GOT3 (cell line): ENCODE measurements at places on chromosomes 1 and 21.

DNA sequence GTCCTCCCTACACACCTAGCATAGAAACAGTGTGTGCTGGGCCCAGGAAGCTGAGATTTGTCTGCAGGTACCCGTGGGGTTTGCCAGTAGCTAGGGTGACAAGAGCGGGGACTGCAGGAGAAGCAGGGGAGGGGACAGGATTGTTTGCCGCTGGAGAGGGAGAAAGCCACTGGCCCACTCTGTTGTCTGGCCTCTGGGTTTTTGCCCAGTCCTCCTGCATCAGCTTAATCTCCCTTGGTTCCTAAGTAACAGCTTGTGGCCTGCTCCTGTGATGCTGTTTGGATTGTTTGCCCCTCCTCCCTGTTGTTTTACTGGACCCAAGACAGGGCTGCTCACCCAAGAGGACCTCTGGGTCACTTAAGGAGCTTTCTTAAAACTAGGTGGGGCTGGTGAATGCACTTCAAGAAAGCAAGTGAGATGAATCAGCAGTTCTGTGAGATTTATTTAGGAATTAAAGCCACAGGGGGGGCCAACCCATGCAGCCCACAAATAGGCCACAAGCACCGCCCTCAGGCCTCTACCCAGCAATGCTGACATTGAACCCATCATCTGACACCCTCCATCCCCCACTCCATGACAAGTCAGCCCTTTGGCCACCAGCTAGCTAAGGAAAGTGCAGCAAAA lies 142.8 kb downstream of the ZZZ3 start:
- DNase-seq, result no peak

DNA sequence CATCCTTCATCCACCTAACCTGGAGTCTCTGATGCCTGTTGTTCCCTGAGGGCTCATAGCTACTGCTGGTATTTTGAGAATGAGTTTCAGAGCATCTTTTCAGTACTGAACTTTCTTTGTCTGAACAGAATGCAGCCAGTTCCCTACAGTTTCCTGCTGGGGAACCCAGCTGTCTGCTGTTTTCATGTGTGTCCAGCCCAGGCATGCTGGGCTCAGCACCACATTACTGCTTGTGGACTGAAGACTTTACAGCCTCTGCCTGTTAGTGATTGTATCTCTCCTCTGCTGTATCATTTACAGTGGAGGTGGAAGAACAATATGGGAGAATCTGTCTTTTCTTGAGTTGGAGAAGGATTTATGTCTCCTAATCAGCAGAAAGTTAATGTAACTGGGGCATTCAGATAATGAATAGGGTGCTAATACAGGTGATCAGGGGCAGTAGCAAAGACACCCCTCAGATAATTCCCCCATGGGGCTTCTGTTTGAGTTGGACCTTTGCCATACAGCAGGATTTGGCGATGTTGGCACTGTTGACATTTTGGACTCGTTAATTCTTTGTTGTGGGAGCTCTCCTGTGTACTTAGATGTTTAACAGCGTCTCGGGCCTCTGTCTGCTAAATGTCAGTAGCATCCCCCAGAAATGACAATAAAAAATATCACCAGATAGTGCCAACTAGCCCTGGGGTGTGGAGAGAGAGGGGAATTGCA lies 207.7 kb downstream of the HHAT start:
- DNase-seq, result no peak

DNA sequence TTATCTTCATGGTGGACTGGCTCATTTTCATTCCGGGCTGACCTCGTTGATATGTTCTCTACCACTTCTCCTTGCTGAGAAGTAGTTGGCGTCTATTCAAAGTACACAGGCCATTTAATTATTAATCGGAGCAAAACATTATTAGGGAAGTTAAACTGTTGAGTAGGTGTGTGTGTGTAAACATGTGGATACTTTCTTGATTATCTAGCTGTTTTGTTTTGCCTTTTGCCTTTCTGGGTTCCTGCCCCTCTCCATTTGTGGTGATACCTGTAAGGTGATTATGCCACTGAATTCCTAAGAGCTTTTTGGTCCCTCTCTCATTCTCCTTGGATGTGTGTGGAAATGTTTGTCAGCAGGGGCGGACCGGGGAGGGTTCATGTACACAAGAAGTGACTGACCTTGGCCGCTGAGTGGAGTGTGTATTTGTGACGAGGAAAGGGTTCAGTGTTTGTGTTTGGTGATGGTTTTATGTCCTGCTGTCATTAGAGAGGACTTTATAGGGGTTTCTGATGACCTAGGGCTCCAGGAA lies 56.6 kb upstream of the PPP2R5A start:
- DNase-seq, result no peak

GRCh38 chr1:48061162-48062136 lies 64.3 kb upstream of the TRABD2B start:
- DNase-seq, result no peak
